ENCODE measurements at places on chromosomes 5 and 9. TPM values are rescaled to one million over a fixed set of nuclear protein-coding genes. Genes with fewer than 3 reads are reported as not detected.

Gene AHRR
- 3.2 TPM for total RNA-seq

Gene RLN1
- total RNA-seq, result not detected

Gene NNT
- 52.3 TPM for total RNA-seq

Gene TAF1L
- total RNA-seq, result not detected

Gene SLC27A6
- 0.16 TPM for total RNA-seq

Gene WNK2
- total RNA-seq, result 0.29 TPM

Gene AMBP
- not detected for total RNA-seq

Gene PPP1R26
- total RNA-seq, result 19.1 TPM

Gene PCDHGB6
- total RNA-seq, result 1.4 TPM

Gene GABRA6
- total RNA-seq, result not detected

Gene ZCCHC10
- 35.0 TPM for total RNA-seq

Gene CRB2
- total RNA-seq, result not detected

Gene GTF3C4
- total RNA-seq, result 19.7 TPM

Gene GGTA1
- not detected for total RNA-seq

Gene AGGF1
- total RNA-seq, result 19.5 TPM

Gene CCDC192
- total RNA-seq, result not detected

Gene SPATA6L
- total RNA-seq, result 5.5 TPM

Gene LCN15
- not detected for total RNA-seq
